ENCODE measurements at places on chromosomes 4 and X.

- no peak for DNase-seq
Observed at GRCh38 chr4:173669460-173670179, 139.6 kb upstream of the HAND2 start.

- no peak for DNase-seq
Observed at GRCh38 chrX:110444996-110445395, 86.3 kb downstream of the RTL9 start.

DNA sequence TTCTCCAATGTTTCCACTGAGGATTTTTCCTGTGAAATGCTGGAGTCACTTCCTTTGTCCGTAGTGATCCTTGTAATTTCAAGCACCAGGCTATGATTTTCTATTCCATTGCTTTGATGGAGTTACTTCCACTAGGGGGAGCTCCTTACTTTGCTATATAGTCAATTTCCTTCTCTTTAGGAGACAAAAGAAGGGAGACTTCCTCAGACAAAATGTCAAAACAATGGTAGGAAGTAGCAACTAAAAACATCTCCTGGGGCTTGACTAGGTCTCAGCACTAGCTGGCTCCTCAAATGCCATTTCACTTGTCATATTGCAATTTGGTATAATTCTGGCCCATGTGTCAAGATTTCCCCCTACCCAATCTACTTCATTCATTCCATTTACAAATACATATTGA, 24.1 kb downstream of the ZCCHC12 start:
- DNase-seq: no peak

- no peak for DNase-seq
Observed at GRCh38 chr4:63757929-63758328, 651.3 kb downstream of the TECRL start.

DNA sequence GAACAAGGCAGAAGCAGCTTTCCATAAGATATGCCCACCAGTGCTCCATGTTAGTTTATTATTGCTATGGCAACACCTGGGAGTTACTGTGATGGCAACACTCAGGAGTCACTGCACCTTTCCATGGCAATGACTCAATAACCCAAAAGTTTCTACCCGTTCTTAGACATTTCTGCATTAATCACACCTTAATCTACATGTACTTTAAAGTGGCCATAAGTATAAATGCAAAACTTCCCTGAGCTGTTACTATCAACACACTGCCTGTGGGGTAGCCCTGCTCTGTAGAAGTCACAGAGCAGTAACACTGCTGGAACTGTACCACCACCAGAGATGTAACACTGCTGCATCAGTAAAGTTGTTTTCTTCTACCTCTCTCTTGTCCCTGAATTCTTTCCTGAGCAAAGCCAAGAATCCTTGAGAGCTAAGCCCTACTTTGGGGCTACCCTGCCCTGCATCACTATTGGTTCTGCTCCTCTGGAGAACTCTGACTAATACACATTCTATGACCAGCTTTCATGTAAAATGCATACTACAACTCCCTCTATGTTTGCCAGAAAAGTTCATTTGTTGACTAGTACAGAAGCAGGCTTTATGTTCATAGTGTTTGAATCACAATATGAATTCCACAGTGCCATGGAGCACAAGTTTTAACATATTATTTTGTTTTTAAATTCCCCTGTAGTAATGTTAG, 43.5 kb upstream of the GPR174 start:
- DNase-seq: no peak

- no peak for DNase-seq
Observed at GRCh38 chr4:7634661-7635251, 200.0 kb upstream of the PSAPL1 start.

- no peak for DNase-seq
Observed at GRCh38 chrX:122565952-122566351, 618.1 kb upstream of the GRIA3 start.

DNA sequence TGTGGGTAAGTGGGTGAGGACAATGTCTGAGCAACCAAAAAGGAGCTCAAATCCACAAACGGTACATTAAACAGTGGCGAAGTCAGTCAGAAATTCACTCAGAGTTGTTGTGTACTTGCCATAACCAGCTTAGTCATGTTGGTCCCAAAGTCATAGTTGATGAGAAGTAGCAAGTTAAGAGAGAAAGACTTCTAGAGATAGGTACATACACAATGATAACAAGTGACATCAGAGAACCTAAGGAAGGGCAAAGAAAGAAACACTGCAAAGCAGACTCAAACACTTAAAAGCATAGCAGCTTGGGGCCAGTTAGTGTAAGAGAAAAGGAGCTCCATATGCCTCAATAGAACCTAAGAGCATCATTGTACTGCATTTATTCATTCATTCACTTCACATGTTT, 30.2 kb downstream of the DYNLT3 start:
- DNase-seq: no peak

DNA sequence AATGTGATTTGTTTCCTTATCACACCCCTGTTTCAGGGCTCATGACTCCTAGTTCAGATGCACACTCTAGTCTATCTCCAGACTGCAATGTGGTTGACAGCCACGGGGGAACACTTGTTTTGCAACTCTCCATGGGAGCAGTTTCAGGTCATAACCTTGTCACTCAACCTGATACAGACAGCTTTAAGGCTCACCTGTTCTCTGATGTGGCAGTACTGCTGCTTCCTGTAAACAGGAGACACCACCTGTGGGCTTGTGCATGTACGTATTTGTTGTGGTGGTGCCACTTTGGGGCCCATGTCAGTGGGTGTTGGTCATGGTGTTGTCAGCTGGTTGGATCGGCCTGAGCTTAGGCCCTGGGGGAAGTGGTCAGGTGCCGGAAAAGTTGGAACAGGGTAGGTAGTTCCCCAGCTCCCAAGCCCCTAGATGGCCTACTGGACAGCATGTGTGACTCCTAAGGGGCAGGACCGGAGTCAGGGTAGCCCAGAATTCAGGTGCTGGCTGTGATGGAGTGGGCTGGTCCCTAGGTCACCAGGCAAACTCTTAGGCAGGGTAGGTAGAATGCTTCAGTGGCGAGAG, 46.2 kb downstream of the FAM9B start:
- peak; percentile 16 for DNase-seq

- no peak for DNase-seq
Observed at GRCh38 chr4:7879127-7879526, 60.5 kb downstream of the AFAP1 start.

- DNase-seq: no peak
Observed at GRCh38 chrX:39677585-39677977, 420.2 kb downstream of the BCOR start.

GRCh38 chrX:5916945-5917344, 311.7 kb downstream of the NLGN4X start:
- no peak for DNase-seq

DNA sequence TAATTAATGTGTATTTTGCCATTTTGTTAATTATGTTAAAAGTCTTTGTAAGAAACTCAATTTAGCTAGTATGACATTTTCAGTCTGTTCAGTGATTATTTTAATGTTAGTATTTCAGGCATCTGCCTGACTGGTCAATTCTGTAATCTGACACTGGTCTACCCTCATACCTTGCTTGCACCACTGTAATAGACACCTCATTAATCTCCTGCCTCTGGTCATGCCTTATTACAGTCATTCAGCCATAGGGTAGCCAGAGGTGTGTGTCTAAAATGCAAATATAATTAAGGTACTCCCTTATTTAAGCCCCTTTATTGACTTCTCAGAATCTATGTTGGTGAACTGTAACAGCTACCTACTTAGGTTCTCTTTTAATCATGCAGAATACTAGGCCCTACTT, 861.1 kb upstream of the IGFBP7 start:
- DNase-seq: no peak

- DNase-seq: no peak
Observed at GRCh38 chr4:37689353-37690095, 3.3 kb upstream of the RELL1 start.

DNA sequence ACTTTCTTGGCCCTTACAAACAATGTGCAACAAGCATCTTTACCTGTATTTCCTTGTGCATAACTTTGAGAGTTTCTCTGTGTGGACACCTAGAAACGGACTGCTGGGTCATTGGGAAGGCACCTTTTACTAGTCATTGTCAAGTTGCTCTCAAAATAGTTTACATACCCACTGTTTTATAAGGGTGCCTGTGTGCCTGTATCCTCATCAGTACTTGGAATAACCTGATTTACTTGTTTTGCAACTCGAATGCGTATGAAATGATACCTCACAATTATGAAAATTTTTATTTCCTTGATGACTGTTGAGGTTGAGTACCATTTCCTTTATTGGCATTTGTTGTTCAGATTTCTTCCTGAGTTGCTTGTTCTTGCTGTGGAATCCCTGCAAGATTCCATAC, 150.8 kb downstream of the STIM2 start:
- no peak for DNase-seq

GRCh38 chrX:11768039-11768438, 10.0 kb downstream of the MSL3 start:
- DNase-seq: no peak

DNA sequence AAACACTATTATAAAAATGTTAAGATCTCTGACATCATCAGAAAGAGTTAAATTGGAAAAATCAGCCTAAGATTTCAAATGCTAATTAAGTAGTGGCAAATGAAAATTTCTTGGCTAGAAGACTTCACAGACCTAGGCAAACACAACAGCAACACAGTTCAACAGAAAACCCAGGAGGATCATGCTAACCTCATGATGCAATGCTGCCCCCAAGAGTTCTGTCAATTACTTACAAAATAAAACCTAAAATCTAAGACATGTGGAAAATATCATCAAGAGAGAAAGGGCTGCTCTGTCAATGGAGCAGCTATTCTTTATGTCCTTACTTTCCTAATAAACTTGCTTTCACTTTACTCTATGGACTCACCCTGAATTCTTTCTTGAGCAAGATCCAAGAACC, 21.0 kb downstream of the S100G start:
- DNase-seq: no peak

DNA sequence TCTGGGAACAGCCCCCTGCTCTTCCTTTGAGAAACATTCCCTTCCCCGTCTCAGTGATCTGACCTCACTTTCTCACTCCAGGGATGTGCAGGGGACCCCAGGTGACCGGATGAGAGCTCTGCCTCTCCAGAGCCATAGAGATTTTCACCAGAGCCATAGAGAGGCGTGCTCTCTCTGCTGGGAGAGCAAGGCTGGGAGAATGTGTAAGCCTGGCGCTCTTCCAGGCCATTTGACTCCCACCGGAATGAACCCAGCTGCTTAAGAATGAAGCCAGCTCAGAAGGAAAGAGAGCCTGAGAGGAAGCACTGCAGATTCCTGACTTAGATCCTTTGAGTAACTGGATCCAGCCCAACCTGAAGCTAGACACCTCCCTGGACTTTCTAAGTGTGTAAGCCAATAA, 106.4 kb downstream of the DHX15 start:
- no peak for DNase-seq

DNA sequence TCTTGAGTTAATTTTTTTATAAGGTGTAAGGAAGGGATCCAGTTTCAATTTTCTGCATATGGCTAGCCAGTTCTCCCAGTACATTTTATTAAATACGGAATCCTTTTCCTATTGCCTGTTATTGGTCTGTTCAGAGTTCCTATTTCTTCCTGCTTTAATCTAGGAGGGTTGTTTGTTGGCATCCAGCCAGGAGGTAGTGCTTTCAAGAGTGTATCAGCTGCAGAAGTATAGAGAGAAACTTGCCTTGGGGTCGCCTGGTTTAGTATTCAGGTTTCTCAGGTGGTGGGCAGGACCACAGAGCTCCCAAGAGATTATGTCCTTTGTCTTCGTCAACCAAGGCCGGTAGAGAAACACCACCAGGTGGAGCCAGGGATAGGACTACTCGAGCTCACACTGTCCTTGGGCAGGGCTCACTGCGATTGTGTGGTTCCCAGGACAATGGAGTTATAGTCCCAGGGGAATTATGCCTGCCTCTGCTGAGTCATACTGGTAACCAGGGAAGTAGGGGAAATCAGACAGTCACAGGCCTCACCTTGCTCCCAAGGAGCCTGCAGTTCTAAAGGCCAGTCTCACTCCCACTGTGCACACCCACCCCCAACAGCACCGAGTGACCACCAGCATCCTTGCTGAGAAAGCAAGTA, 168.1 kb downstream of the VSIG4 start:
- no peak for DNase-seq

- no peak for DNase-seq
Observed at GRCh38 chr4:186722796-186723291, 812 bp downstream of the FAT1 start.

DNA sequence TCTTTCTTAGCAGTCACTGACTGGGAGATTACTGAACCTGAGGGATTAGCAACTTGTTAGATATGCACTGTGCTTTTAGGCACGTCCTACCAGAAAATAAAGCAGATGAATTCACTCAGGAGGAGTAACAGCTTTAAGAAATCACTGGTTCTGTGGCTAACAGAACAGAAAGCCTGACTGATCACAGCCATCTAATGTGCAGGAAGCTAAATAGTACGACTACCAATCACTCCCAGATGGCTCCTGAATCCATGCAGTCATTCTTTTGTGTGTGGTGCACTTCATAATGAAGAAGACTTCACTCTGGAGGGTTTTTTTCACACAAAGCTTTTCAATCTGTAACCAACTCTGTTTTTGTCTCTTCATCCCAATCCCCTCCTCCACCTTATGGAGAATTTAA, 305.3 kb upstream of the INTU start:
- DNase-seq: no peak

DNA sequence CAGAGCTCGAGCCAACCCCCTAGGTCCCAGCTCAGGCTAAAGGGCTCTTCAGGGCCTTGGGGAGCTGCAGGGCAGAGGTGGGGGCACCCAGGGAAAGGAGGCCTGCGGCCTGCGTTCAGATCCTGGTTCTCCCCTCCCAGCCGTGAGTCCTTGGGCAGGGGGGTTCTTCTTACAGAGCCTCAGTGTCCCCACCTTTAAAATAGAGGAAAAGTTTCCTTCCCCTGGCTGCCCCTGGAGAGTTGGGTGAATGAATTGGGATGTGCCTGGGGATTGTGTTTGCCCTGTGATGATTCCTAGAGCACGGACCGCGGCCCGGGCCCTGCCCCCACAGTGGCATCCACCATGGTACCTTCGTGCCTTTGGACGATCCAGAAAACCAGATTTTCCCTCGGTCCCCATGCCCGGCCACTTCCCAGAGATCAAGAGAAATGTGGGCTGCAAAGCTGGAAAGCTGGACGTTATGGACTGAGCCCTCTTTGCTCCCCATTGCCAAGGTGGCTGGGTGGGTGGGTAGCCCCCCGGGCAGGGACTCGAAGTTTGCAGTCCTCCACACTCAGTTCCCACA, 11.4 kb downstream of the HTRA3 start:
- DNase-seq: no peak

GRCh38 chr4:40912460-40913184, 162.9 kb downstream of the NSUN7 start:
- DNase-seq: no peak

DNA sequence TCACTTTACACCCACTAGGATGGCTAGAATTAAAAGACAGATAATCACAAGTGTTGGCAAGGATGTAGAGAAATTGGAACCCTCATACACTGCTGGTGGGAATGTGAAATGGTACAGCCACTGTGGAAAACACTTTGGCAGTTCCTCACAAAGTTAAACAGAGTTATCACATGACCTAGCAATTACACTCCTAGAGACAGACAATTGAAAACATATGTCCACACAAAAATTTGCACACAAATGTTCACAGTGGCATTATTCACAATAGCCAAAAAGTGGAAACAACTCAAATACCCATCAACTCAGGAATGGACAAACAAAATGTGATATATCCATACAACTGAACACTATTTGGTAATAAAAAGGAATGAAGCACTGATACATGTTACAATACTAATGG, 5.7 kb downstream of the ZNF280C start:
- no peak for DNase-seq
